ENCODE measurements at places on chromosomes 1 and 21.

DNA sequence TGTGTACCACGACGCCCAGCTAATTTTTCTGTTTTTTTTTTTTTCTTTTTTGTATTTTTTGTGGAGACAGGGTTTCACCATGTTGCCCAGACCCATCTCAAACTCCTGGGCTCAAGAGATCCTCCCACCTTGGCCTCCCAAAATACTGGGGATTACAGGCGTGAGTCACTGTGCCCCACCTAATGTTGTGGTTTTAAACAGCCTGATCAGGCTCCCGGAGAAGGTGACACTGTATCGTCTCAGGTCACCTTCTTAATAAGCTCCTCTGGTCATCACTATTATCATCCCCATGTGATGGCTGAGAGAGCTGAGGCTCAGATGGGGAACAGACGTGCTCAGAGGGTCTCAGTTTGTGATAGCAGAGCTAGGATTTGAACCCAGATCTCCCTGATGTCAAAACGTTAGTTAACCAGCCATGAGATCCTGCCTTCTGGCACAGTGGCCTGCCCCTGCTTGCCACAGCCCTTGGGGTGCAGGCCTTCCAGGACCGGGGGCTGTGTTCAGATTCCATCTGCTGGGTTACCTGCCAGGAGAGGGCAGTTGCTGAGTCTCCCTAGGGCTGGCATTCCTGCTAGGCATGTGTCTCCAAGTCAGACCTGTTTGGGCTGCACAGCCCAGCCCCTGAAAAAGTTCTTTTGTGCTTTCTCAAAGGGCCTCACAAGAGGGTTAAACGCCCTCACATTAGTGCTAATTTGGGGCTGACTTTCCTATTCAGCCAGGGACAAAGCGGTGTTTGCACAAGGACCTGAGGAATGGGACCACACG lies 32.7 kb upstream of the GRHL3 start:
- no peak for DNase-seq

GRCh38 chr1:119632841-119633240 lies 15.2 kb downstream of the ZNF697 start:
- no peak for DNase-seq

GRCh38 chr1:53182716-53183094 lies 13.9 kb upstream of the CPT2 start:
- DNase-seq = no peak

- no peak for DNase-seq
These were observed 55.9 kb upstream of the SPOCD1 start for GRCh38 chr1:31871703-31872102.

- DNase-seq = no peak
These were observed 86.7 kb upstream of the BCL10 start for GRCh38 chr1:85363092-85363491.

GRCh38 chr1:157113106-157113505 lies 13.5 kb upstream of the ETV3L start:
- DNase-seq = no peak

- no peak for DNase-seq
These were observed 4.2 kb upstream of the COL6A1 start for GRCh38 chr21:45977396-45977795.

All from HT-29 (cell line).